ENCODE measurements at places on chromosomes 7 and 10.

GRCh38 chr7:77501192-77501515 lies 35.9 kb upstream of the PTPN12 start:
- DNase-seq, result no peak

GRCh38 chr10:17965649-17966235 lies 14.0 kb downstream of the SLC39A12 start:
- DNase-seq, result no peak

- DNase-seq, result no peak
Observed at GRCh38 chr10:47449979-47450378, 33.9 kb downstream of the ANXA8 start.

DNA sequence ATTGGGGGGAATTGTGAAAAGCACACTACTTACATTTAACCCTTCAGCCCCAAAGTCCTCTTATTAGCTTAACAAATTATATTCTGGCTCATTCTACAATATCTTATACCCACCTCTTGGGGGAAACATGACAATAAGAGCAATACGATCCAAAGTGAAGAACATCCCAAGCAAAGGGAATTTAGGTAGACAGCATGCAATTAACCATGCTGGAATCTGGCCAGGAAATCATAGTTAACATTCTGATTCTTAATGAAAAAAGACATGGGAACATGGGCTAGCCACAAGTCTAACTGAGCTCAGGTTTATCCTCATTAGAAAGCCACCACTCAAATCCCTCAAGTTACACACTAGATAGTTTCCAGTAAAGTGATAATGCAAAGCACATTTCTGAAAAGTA lies 241.9 kb upstream of the SLC26A5 start:
- DNase-seq, result no peak

GRCh38 chr7:65974191-65974801 lies 7.7 kb downstream of the GUSB start:
- no peak for DNase-seq

DNA sequence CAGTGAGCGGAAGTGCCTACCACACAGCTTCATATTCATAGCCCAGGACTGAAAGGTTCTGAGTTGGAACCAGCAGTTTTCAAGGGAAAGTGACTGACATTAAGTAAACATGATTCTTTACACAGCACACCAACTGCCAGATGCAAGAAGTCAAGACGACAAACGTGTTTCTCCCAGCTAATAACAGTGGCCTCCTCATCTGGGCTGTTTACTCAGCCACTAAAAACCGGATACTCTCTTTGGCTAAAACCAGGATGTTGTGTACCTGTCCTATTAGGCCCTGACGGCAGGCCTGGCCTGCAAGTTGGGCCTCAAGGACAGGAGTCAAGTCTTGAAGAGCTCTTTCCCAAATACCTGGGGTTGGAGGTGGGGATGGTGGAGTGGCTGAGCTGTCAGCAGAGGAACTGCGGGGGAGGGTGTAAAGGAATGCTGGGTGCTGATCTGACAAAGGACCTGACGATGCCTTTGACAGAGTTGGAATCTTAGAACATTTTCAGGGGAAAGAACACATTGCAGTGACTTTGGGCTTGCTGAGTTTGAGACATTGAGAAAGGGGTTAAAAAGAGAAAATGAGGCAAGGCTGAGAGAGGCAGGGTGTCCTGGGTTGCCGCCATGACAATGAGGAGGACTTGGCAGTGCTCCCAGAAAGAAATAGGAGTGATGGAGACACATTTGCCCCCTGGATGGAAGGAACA lies 57.7 kb downstream of the STEAP1B start:
- DNase-seq, result no peak
